ELR (cell line): ENCODE measurements at places on chromosomes 7 and 10.

- DNase-seq, result no peak
Measured at GRCh38 chr10:110978204-110978603, 58.8 kb downstream of the SHOC2 start.

DNA sequence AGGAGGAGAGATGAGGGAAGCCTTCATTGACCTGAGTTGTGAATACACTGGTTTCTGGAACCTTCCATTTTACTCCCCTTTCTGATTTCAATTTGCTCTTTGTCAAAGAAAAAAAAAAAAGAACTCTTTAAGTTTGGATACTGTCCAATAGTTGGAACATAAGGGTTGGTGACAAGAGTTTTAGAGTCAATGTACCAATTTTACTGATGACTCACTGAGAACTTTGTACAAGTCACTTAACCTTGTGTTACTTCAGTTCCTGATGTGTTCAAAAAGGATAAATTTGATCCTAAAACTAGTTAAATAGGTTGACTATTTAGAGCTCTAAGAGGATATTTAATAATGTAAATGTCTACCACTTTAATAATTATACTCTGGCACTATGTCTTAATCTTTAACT is 4.1 kb upstream of the CDK14 start:
- no peak for DNase-seq

DNA sequence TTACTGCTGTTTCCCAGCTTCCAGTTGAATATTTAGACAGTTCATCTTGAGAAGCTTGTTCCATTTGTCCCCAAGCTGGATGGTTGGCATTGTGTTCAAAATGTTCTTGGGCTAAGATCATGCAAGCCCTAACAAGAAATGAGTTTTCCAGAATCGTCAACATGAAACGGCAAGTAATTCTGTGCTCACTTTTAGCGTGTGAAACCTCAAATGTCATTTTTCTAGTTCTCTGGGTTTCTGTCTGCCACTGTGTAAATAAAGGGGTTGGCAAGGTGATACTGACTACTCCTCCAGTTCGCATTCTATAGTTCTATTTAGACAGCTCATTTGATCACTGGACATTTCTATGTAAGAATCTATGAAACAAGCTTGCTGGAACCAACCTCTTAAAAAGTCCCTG is 194.0 kb downstream of the AHR start:
- DNase-seq, result no peak

DNA sequence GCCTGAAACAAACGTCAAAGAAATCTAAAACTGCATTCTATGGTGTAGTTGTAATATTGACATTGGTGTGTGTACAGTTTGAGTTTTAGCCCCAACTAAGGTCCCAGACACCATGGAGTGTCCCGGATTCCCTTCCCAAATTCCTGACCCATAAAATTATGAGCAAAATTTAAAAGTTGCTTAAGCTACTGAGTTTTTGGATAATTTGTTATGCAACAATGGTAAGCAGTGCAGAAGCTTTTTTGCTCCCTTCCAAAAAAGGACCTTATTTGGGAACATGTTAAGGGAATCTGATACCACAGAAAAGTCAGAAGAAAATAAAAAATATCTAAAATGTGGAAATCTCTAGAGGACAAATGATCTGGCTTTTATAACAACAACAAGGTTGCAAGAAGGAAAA is 63.3 kb upstream of the KMT2E start:
- no peak for DNase-seq

DNA sequence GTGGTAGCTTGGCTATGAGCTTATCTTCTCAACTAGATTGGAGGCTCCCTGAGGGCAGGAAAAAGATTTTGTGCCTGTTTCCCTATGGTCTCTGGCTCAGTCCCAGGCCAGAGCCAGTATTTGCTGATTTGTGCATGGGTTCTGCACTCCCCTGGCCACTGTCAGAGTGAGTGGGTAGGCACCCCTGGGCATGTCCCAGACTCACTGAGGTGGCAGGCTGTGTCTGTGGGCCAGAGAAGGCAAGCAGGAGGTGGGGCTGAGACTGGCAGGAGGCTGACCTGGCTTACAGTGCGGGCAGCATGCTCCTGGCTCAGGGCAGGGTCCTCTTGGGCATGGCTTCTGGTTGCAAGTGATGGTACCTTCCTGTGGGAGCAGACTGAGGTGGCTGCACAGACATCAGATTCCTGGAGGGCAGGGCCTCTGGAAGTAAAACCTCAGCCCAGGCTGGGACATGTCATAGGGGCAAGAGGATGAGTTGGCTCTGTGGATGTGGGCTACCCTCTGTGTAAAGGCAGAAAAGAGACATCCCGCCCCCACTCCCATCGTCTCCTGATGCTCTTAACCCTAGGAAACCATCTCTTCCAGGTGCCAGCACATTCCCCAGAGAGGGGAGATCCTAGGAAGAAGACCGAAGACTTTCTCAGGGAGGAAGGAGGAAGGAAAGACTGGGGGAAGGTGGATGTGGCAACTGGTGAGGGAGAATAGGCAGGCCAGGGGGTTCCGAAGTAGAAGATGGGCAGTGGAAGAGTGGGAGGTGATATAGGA is 4.3 kb downstream of the KCP start:
- DNase-seq, result no peak

DNA sequence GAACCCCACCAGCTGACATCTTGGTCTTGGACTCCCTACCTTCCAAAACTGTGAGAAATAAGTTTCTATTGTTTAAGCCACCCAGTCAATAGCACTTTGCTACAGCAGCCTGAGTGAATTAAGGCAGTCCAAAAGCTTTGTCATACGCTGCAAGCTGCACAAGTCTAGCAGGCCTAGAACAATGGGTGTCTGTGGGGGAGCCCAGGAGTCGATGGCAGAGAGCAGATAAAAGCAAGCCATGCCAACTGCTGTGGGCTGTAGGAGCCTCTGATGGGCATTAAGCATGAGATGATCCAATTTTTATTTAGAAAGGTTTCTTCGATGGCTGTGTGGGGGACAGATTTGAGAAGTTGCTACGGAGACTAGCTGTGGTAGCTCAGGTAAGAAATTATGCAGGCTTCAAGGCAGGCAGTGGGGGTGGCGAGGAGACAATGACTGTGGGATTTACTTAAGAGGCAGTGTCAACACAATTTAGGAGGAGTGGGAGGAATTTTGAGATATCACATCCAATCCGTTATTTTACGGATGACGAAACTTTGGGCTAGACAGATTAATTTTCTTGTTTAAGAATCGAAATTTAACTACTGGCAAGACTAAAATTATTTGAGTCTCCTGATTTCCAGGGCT is 110.4 kb downstream of the NRCAM start:
- DNase-seq, result no peak

DNA sequence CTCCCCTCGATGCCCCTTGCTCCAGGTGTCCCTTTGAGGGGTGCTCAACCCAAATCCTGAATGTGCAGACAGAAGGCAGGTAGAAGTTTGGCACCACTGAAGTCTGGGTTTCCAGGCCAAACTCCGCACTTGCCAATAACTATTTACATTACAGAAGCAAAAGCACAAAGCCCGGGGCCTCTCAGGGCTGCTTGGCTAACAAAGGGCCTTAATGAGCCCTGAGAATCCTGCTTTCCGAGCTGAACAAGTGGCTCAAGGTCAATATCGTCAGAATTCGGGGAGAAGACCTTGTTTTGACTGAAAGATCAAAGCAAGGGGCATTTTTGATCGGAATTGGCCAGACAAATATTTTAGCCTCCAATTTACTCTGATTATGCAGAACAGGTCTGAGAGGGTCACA is 189.9 kb downstream of the HERPUD2 start:
- DNase-seq, result no peak

- no peak for DNase-seq
Measured at GRCh38 chr7:116111475-116111874, 80.9 kb upstream of the TFEC start.

- DNase-seq, result no peak
Measured at GRCh38 chr10:35017608-35018007, 72.5 kb downstream of the CUL2 start.

DNA sequence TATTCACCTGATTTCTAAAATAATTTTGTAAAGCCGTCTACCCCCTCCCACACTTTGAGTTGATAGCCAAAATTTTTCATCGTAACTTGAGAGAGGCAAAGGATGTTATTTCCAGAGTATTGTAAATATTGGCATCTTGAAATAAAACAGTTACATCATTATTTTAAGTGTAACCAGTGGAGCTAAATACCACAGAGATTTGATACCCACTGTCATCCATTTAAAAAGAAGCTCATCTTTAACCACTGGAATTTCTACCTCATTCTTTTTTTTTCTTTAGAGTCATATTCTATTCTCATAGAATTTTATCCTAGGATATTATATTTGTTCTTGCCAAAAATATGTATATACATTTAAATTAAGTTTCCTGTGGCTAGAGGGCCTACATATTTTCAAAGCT is 48.6 kb downstream of the CAMK1D start:
- no peak for DNase-seq

GRCh38 chr10:126687121-126687606 is 16.7 kb upstream of the C10orf90 start:
- DNase-seq, result no peak

- DNase-seq, result peak; percentile 92
Measured at GRCh38 chr10:63376560-63377304, 89.0 kb downstream of the JMJD1C start.

DNA sequence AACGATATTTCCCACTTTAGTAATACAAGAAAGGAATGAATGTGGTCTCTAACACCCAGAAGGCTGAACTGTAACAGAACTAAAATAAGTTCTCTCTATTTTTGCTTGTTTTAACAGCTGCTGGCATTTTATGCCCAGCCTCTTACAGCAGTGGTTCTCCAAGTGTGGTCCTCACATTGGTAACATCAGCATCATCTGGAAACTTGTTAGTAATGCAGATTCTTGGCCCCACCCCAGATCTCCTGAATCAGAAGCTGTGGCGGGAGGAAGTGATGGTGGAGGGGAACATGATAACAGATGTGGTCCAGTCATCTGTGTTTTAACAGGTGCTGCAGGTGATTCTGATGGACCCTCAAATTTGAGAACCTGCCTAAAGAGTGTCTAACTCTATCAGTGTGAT is 170.1 kb downstream of the TMEM26 start:
- DNase-seq, result peak; percentile 1
